ENCODE measurements at places on chromosomes 3 and 15.

DNA sequence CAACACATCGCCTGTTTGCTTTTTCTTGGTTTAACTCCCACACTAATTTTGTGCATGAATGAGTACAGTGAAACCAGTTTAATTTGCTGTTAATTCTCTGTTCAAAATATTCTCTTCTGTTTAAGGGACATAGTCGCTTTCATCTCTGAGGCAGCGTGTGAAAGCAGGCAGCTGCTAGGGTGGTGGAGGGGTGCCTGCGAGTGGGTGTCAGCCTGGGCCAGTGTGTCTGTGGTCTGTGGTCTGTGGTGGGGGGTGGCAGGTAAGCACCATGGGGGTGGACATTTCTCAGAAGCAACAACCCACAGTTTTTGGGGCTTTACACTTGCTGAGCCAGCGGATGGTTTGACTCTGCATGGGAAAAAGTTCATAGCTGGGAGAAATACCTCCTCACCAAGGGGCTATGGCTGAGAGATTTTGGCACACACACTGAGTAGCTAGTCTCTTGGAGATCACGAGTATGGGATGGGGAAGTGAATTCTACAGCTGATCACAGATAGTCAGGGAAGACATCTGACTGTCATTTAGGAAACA is 109.2 kb downstream of the EPHB1 start:
- DNase-seq = no peak

GRCh38 chr3:119700269-119700919 is 2.4 kb upstream of the CFAP91 start:
- no peak for DNase-seq

GRCh38 chr3:165103616-165104015 is 25.3 kb upstream of the SI start:
- DNase-seq = no peak

- no peak for DNase-seq
Measured at GRCh38 chr3:43505351-43505750, 116.5 kb downstream of the ANO10 start.

GRCh38 chr15:78775472-78775871 is 35.8 kb downstream of the ADAMTS7 start:
- no peak for DNase-seq

GRCh38 chr15:90055182-90055581 is 47.1 kb downstream of the IDH2 start:
- DNase-seq = no peak

- DNase-seq = no peak
Measured at GRCh38 chr15:75095594-75095993, 72.2 kb downstream of the PPCDC start.

DNA sequence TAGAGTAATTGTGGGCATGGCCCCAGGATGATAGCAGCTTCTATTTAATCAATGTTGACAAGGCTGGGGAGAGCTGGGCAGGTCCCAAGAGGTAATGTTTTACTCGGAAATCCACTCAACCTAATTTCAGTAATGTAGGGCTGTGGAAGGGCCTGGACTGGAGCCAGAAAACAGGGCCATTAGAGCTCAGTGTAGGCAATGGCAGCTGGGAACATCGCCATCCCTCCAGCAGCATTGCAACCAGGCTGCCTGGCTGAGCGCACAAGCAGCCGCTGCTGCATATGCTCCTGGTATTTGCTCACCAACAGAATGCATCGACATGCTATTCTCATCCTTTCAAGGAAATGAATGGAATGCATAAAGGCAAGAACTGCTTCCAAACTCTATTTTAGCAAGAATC is 90.0 kb downstream of the GAP43 start:
- no peak for DNase-seq

GRCh38 chr3:29561651-29562149 is 280.8 kb downstream of the RBMS3 start:
- DNase-seq = no peak

DNA sequence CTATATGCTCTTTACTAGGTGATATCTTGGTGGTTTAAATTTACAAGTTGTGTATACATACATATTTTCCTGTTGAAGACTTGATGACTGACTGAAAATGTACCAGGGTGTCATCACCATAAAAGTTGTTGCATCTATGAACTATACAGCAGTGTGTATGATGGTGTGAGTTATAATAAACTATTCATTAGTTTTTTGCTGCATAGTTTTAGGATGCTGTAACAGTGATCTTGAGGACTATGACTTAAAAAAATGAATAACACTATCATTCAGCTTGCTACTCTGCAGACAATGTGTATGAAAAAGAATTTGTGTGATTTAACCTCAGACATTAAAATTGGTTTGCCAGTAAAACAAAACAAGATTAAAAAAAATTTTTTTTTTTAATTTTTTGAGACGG is 49.0 kb downstream of the UBE2E2 start:
- DNase-seq = no peak
